ENCODE measurements at places on chromosomes 2 and 18.

DNA sequence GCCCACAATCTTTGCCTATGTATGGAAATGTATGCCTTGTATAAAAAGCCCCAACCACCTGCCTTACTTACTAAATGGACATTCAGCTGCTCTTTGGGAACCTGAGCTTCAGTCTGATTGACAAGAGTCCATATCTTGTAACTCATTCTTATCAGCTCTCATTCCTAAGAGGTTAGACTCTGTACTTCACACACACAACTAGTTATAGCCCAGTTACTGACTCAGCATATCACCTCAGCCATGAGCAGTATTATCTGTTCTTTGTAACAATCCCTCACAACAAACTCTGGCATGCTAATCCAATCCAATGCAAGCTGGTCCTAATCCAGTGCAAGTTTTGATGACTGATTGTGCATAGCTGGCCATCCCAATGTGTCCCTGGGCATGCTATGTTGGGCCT is 250.6 kb downstream of the RIT2 start:
- no peak for DNase-seq

GRCh38 chr2:160494201-160494644 is 616 bp upstream of the RBMS1 start:
- DNase-seq: no peak

- DNase-seq: no peak
Observed at GRCh38 chr18:44627280-44627679, 53.4 kb upstream of the SETBP1 start.

- DNase-seq: no peak
Observed at GRCh38 chr2:29663268-29663667, 258.1 kb downstream of the ALK start.

GRCh38 chr2:49840428-49840975 is 686.2 kb upstream of the FSHR start:
- no peak for DNase-seq

- no peak for DNase-seq
Observed at GRCh38 chr2:219457784-219458369, 23.2 kb downstream of the SPEG start.

GRCh38 chr18:10351219-10351818 is 103.1 kb upstream of the APCDD1 start:
- DNase-seq: no peak

DNA sequence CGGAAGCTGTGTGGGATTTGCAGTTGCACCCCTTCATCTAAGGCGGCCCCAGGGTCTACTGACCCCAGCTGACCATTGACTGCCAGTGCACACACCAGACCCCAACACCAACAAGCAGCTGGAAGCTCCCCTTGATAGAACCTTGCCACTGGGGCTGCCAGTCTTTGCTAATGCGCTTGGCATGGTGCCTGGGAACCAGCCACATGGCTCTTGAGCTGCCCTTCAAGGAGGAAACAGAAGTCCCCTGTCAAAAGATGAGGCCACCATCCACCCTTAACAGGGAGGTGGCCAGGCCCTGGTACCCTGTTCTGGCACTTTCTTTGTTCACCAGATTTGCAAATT is 8.6 kb downstream of the ALPI start:
- no peak for DNase-seq

DNA sequence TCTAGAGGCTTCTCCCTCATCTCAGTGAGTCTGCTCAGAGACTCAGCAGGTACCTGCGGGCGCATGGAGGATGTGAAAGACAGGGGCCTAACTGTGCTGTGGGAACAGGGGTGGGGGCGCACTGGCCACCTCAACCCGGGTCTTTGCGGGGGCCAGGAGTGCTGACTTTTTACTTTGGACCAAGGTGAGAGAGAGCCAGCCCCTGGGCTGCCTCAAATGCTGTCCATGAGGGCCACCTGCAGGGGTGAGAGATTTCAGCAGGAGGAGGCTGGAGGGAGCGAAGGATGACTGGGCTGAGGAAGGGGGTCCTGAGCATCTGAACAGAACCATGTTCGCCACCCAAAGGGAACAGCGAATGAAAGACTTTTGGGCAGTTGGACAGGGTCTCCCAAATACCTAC is 129.4 kb downstream of the TNS1 start:
- DNase-seq: no peak

DNA sequence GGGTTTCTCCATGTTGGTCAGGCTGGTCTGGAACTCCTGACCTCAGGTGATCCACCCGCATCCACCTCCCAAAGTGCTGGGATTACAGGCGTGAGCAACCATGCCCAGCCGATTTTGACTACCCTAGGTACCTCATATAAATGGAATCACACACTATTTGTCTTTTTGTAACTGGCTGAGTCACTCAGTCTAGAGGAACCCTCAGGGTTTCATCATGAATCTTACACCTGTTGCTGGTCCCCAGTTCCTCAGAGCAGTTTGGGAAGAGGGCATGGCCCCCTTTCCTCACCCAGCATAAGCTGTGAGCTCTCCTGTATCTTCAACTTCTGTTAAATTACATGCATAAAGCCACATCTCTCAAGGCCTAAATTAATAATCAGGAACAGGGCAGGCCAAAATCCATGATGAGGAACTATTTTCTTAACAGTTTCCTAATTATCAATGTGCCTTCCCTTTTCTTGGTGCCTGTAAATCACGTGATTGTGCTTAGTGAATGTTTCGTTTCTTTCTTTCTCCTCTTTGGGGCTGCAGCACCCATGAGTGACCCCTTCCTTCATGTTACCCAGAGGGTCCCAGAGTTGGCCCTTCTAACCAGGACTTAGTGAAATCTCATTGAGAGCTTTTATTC is 20.9 kb downstream of the DYSF start:
- DNase-seq: no peak

GRCh38 chr2:17933256-17933655 is 54.8 kb downstream of the KCNS3 start:
- DNase-seq: no peak

DNA sequence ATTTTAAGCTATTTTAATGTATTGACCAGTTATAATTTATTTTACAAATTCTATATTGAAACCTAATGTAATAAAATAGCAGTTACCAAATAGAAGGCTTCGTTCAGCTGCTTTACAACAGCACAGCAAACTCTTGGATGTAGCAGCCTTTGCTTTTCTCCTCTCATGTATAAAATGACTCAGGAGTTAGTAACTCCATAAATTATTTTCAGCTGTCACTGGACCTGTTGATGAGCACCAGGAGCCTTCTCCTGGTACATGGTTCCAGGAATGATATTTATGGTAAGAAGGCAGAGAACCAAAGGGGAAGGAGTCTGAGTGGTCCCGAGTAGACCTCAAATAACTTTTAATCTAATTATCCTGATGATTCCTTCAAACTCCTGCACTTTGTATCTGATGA is 256.4 kb upstream of the NETO1 start:
- no peak for DNase-seq

DNA sequence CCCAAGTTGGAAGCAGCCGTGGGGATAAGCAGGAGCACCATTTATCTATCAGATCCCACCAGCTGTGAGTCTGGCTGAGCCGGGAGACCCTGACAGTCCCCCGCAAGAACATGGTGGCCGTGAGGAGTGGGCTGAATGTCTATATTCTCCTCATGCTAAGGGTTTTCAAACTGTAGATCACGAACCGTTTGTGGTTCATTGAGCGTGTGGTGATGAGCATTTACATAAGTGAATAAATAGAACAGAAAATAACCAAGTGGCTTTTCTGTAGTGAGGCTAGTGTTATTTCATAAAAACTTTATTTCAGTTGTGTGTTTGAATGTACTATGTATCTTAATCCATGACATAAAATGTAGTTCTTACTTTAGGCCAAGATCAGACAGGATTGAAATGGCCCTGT is 190.2 kb upstream of the APCDD1 start:
- no peak for DNase-seq

DNA sequence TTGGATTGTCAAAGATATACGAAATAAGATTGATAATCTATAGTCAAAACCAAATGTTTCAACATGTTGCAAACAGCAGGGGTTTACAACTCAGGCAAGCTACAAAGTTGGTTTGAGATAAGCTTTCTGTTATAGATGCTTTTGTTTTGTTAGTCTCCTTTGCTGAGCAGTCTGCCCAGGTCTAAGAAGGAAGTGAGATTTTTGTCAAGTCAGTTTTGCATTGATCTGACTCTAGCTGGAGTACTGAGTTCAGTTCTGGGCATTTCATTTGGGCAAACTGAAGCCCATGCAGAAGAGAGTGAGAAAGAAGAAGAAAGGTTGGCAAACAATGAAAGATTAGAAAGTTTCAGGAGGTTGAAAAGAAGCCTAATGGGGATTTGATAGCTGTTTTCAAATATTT is 983.0 kb upstream of the SLC39A10 start:
- DNase-seq: no peak

DNA sequence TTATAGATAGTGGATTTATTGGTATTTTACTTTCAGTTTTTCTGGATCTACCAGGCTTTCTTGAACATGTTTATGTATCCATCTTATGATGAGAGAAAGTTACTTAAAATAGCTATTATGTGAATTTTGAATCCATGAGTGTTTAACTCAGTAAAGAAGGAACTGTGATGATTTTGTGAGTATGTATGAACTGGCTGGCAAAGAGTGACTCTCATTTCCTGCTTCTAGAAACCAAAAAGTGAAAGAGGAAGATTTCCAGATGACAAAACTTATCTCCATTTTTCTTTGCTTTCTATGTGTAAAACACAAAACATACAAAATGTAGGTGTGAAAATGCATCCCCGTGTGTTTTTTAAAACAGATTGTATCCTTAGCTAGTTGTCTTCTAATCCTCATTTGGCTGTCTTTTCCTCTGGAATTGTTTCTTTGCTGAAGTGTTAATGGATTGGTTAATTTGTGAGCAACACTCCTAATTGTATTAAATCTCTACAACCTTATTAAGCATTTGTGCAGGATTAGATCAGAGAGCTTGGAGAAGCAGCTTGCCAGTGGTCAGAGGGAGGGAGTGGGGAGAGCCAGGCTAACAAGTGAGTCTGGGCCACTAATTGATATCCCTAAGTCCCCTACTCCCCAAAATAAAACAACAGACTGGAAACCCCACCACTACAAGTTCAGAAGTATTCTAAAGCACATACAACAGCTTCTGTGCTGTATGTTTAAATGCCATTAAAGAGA is 23.9 kb downstream of the PTPRM start:
- DNase-seq: no peak

DNA sequence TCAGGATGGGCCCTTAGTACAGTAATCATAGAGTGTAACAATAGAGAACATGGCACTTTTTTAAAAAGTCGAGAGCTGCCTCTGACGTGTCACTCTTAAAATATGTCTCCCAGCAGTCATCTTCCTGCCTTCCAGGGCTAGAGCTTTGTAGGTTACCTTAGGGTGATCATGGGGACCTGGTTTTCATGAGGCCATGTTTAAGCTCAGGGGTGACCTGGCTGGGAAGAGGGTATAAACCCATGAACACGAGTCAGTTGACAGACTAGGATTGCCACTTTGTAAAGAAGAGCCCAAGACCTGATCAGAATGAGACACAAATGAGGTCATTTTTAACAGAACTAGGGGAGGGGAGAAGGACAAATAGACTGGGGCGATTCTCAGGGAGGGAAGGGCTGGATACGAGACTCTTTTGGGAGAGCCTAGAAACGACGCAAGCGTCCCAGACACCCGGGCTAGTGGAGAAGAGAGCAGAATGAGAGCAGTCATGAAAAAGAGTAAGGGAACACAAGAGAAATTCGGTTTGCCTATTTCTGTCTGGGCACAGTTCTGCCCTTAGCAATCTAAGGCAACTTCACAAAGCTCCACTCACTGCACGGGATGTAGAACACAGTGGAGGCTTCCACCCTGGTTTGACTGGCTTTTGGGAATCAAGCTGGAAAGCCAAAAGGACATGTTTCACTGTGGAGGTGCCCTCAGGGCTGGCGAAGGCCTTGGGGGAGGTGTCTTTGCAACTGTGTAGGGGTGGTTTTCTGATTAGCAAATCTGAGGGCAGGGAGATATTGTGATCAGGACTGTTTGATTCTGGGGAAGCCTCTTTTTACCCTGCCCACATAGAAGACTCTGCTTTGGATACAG is 1.8 kb upstream of the RAB31 start:
- DNase-seq: no peak

All from activated CD4-positive, CD25-positive, alpha-beta regulatory T cell (primary cell).